ENCODE measurements at places on chromosomes 1 and 21.
A peak's percentile ranks its signal among the peaks of the same experiment; 100 is the strongest.

DNA sequence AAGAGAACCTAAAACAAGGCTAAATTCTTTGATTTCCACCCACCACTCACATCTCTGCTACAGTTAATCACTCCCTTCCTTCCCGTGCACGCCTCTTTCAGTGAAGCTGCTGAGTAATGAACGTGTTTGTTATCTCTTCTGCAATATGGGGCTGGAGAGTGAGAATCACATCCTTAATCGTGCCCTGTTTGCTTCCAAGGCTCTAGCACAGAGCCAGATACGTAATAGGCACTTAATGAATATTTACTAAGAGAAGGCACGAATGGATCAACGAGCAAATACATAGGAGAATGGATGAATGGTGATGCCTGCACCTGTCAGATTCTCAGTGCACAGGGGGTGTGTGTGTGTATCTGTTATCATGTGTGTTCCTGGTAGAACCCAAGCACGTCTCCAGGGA lies 22.1 kb upstream of the FAM43B start:
- DNase-seq, result no peak

DNA sequence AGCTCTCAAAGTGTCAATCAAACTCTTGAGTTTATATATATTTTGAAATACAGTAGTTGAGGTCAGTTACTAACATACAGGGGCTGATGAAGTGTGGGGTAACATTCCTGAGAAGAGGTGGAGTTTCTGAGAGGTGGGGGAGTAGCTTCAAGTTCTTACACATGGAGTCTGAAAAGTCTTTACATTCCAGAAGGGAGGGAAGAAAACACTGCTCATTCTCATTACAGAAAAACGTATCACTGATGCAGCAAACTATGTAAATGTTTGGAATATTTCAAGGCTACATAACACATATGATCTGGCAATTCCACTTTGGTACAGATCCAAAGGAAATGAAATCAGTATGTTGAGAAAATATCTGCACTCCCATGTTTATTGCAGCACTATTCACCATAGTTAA lies 1065.8 kb upstream of the B3GALT2 start:
- no peak for DNase-seq

DNA sequence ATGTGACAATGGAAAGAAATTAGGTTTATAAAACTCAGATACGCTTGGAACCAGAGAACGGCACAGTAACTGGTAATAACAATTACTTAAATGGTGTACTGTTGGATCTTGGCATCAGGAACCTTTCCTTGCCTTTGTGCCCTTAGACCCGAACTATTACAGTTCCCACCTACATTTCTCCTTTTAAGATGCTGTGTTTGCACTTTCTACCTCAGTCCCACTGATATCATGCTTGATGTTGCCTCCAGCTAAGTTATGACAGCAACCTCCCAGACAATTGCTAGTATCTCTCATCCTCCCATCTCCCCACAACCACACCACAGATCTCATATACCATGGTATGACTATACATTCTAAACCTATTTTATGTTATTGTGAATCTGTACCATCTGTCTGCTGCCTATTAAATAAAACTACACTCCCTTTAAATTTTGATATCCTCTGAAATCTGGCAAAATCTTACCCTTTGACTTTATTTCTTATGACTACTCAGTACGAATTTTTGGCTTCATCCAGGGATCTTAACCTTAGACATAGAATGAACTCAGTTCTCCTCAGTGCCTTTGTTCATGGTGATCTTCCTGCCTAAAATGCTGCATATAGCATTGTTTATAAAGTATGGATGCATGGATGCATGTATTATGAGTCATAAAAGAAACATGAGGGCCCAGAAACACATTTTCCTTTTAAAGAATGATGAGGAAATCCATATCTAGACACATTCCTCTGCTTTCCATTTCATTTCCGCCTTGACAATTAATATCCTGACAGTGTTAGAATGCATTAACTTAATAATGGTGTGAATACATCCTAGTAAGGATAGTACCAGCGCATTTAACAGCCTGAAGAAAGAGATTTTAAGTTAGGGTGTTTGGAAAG lies 64.1 kb downstream of the LRRC8D start:
- DNase-seq, result no peak

DNA sequence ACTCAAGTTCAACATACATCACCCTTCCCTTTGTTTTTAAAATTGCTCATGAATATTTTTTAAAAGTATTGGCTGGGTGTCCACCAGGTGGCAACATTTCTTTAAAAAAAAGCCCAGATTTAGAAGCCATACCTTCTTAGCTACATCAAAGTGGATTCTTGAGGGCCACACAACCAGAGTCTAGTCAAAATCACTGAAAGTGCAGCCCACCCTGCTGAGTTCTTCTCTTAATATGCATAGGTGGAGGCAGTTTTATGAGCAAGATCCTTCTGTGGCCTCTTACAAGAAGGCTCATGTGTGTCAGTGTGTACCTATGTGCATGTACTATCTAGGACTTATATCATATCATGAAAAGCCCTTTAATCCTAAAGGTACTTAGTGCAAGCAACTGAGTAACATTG lies 16.9 kb upstream of the GNG12 start:
- peak; percentile 54 for DNase-seq

GRCh38 chr1:231856426-231856825 lies 229.8 kb downstream of the DISC1 start:
- no peak for DNase-seq

- DNase-seq, result no peak
Observed at GRCh38 chr21:37842163-37842919, 73.9 kb downstream of the KCNJ6 start.

DNA sequence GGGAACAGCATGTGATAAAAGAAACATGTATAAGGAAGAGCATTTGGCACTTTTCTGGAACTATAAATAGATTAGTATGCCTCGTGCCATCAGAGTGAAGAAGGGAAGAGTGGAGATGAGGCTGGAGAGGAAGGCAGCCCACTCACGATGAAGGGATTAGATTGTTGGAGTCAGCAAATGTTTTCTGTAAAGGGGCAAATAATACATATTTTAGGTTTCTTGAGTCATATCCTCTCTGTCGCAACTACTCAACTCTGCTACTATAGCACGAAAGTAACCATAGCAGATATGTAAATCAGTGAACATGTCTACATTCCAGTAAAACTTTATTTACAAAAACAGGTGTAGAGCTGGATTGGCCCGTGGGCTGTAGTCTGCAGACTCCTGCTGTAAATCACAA lies 147.8 kb downstream of the TENT5C start:
- DNase-seq, result no peak

- no peak for DNase-seq
Observed at GRCh38 chr1:229209386-229209785, 61.5 kb upstream of the RAB4A start.

GRCh38 chr1:44489481-44489880 lies 84.4 kb downstream of the RNF220 start:
- no peak for DNase-seq

- no peak for DNase-seq
Observed at GRCh38 chr1:221169447-221169889, 290.2 kb downstream of the HLX start.

GRCh38 chr1:233295237-233295974 lies at the start of gene PCNX2:
TSS of gene PCNX2 (minus strand) at chr1:233295725. CDS start at chr1:233295478, 247 bp downstream.
- DNase-seq, result peak; percentile 61

DNA sequence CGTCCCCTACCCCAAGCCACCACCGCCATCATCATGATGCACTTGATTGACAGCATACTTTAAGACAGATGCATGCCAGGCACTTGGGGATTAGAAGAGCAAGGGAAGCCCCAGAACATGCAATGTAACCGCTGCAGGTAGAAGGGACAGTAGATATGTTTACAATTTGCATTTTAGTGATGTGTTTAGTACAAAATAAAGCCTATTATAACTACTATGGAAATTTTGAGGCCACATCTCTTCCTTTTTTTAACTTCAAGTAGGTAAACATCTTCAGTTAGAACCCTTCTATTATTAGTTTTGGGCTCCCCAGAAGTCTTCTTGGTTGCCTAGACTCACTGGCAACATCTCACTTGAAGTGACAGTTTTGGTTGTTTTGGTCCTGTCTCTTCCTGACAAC lies 25.3 kb downstream of the CR1L start:
- DNase-seq, result no peak

GRCh38 chr1:31299365-31299764 lies 2.5 kb downstream of the ZCCHC17 start:
- no peak for DNase-seq

DNA sequence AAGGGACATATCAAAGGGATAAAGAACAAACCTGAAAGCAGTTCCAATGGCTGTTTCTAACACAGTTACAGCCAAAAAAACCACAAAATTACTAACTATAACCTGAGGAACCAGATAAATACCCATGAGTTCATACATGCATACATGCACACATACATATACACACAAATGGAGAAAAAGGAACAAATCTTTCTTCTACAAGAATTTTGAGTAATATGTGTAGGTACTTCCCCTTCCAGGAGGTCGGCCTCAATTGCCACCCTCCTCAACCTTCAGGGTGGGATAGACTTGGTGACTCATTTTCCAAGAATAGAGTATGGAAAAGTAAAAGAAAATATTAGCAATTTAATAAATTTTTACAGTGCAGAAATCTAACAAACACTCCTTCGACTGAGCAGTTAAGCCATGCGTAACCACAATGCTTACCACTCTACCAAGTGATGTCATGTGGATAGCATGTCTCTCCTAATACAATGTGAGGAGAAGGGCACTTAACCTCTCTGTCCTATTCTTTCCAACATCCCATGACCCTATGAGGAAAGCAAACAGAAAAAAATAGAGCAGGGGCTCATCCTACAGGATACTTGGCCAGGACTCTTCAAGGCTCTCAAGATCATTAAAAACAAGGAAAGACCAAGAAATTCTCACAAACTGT lies 243.0 kb upstream of the RUNX1 start:
- DNase-seq, result no peak

DNA sequence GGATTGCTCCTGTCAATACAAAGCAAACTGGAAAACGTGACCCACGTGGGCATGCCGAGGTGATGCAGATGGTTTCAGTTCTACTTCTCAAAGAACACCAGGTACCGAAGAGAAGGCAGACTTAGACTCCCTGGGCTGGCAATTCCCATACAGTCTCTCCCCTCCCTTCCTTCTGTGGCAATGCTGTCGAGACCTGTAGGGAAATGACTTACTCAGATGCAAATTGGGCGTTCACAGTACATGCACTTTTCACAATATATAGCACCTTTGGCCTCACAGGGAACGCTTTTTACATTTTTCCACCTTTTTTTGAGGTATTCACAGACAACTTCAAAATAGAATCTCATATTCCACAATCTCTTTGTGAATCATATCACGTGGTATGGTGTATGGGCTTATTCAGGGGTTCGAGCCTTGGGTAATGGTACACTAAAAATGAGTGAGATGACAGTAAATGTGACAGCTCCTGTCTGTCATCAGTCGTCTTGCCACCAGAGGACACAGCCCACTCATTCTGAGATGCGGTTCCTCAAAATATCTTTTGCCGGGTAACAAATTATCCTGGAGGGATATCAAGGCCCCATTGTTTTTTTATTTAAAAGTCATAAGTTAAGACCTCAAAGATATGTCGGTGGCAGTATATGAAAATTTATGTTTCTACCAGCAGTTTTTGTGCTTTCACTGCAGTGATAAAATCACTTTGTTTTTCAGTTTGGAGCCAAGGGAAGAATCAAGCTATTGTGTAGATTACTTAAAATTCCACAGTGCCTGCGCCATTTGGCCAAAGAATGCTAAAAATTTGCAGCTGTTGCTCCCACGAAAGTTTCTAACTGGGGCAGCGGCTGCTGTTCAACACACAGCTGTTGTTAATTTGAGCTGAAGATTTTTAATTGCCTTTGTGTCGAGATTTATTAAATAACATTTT lies 168.4 kb downstream of the ZZZ3 start:
- no peak for DNase-seq

- peak; percentile 67 for DNase-seq
Observed at GRCh38 chr1:75908717-75909152, 23.5 kb downstream of the ASB17 start.

GRCh38 chr21:25550352-25551120 lies 56.7 kb downstream of the MRPL39 start:
- DNase-seq, result no peak

GRCh38 chr1:208513799-208514198 lies 269.6 kb upstream of the PLXNA2 start:
- DNase-seq, result no peak

DNA sequence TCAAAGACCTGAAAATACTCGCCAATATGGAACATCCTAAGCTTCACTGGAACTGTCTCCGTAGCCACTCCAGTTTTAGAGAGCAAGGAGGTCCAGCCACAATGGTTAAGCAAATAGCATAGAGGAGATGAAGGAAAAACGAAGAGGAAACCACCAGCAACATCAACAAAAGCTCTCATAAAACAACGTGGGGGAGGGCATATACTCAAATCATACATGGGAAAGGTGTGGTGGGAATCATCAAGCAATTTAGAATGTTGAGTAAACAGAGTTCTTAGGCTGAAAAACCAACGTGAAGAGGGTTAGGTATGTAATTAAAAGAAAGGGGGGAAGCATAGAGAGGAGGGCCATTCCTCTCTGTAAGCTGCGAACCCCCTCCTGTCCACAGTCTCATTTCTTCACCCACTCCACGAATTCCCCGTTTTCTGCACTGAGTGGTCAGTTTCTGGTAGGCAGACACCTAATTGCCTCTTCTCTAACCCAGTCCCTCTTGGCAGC lies 1.0 kb downstream of the TMEM59 start:
- no peak for DNase-seq

DNA sequence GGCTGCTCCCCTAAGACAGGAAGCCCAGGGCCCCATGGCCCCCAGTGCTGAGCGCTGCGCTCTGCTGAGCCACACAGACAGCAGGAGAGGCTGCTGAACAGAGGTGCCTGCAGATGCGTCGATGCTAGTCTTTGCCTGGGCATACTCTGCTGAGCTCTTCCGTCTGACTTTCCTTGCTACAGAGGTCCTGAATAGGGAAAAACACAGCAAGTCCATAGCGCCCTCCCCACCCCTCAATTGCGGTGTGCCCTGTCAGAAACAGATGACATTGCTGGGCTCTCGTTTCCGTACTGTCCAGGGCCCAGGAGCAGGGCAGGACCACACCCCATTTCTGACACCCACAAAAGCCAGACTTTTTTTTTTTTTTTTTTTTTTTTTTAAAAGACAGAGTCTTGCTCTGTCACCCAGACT lies 252.5 kb downstream of the SDCCAG8 start:
- no peak for DNase-seq

DNA sequence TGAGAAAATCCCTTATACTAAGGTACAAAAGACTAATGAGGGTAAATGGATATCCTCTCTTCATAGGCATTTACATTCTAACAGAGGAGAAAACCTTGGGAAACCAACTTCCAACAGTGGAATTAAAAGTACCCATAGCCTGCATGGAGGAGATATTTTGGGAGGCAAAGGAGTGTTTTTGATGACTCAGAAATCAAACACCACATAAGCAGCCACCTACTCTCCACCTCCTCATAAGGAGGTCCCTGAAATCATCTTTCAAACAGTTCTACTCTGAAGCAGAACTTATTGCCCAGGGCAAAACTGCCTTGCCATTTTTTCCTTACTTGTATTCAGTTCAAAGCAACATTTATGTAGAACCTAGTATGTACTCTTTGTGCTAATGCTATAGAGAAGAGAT lies 211.3 kb downstream of the KCNH1 start:
- no peak for DNase-seq

GRCh38 chr1:3319874-3320245 lies 134.6 kb upstream of the ARHGEF16 start:
- DNase-seq, result peak; percentile 3

GRCh38 chr1:2052756-2053155 lies 2.5 kb downstream of the PRKCZ start:
- DNase-seq, result no peak

- no peak for DNase-seq
Observed at GRCh38 chr21:25441835-25442234, 165.4 kb downstream of the MRPL39 start.

- DNase-seq, result no peak
Observed at GRCh38 chr1:222880587-222880986, 65.7 kb downstream of the DISP1 start.
